CD4-positive, alpha-beta T cell (primary cell): ENCODE measurements at places on chromosomes 5 and 9. TPM values are rescaled to one million over a fixed set of nuclear protein-coding genes. Genes with fewer than 3 reads are reported as not detected.

DNA sequence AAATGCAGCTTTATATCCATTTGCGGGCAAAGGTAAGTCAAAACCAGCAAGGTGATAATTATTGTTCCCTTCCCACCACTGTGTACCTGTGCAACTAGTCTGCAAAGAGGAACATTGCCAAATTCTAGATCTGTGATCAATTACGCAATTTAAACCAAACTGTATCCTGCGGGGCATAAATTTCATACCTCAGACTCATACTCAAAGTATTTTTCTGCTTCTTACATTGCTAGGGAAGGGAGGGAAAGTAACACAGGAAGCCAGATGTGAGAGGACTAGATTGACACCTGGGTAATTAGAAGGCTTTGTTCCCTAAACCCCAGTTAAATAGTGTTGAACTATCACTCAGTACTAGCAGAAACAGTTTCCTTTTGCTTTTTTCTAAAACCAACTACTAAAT lies 240.2 kb upstream of the ZNF608 start:
- H3K4me3 ChIP-seq, result no peak overlapping the region
- no peaks in the 10 kb centered on the region for H3K27me3 ChIP-seq
- H3K36me3 ChIP-seq, result no peaks in the 10 kb centered on the region
- DNase-seq, result no peak
- no peaks in the 10 kb centered on the region for H3K4me1 ChIP-seq

DNA sequence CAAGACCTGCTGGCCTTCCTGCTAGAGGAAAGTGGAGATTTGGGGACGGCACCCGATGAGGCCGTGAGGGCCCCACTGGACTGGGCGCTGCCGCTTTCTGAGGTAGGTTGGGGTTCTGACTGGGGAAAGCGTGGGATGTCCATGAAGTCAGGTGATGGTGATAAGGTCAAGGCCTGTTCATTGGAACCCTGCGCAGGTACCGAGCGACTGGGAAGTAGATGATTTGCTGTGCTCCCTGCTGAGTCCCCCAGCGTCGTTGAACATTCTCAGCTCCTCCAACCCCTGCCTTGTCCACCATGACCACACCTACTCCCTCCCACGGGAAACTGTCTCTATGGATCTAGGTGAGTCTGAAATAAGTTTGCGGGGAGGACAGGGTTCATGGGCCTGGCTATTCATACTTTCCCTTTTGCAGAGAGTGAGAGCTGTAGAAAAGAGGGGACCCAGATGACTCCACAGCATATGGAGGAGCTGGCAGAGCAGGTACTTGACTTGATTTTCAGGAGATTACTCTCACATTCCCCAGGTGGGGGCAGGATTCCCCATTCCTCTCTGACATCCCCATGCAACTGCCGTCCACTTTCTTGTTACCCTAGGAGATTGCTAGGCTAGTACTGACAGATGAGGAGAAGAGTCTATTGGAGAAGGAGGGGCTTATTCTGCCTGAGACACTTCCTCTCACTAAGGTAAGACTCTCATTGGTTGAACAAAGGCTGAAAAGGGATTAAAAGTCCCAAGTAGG lies 505 bp downstream of the CREB3 start:
- DNase-seq, result peak; percentile 53
- H3K36me3 ChIP-seq, result peaks cover 36% of the 10 kb centered on the region
- H3K27ac ChIP-seq, result peak overlapping the region; percentile 95
- peak overlapping the region; percentile 91 for H3K4me3 ChIP-seq

- H3K27ac ChIP-seq, result no peak overlapping the region
- H3K36me3 ChIP-seq, result no peaks in the 10 kb centered on the region
- H3K4me1 ChIP-seq, result peaks cover 42% of the 10 kb centered on the region
- no peak for DNase-seq
- H3K27me3 ChIP-seq, result peaks cover 61% of the 10 kb centered on the region
Observed at GRCh38 chr5:73382401-73382740, 66.2 kb downstream of the FOXD1 start.

DNA sequence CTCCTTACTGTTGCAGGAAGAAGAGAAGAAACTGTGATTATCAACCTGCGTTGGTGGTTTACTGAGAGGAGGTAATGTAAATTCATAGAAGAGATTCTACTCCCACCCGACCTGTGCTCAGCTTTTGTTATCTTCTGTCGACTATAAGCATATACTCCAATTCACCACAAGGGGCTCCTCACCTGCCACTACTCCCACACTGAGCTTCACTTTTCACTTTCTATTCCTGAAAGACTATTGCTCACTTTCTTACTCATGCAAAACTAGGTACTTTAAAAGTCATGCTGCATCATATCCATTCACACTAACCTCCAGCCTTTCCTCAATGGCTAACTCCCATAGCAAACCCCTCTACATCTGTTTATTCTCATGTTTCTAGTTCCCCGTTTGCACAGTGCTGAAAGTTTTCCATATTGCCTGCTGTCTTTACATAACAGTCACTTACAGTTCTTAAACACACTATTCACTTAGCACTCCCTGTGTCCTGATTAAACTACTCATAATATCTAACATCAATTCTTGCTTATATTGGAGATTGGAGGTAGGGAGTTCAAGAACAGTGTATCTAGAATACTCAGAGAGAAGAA lies 1062.6 kb downstream of the NR2F1-AS1 start:
- H3K4me1 ChIP-seq, result no peaks in the 10 kb centered on the region
- no peak overlapping the region for H3K27ac ChIP-seq
- DNase-seq, result no peak
- no peaks in the 10 kb centered on the region for H3K27me3 ChIP-seq
- no peaks in the 10 kb centered on the region for H3K36me3 ChIP-seq
- no peak overlapping the region for H3K4me3 ChIP-seq

GRCh38 chr9:121788686-121789366 lies 137.4 kb downstream of the DAB2IP start:
- H3K27me3 ChIP-seq, result no peaks in the 10 kb centered on the region
- H3K27ac ChIP-seq, result no peak overlapping the region
- H3K4me1 ChIP-seq, result peaks cover 10% of the 10 kb centered on the region
- no peaks in the 10 kb centered on the region for H3K36me3 ChIP-seq
- no peak overlapping the region for H3K4me3 ChIP-seq
- no peak for DNase-seq

DNA sequence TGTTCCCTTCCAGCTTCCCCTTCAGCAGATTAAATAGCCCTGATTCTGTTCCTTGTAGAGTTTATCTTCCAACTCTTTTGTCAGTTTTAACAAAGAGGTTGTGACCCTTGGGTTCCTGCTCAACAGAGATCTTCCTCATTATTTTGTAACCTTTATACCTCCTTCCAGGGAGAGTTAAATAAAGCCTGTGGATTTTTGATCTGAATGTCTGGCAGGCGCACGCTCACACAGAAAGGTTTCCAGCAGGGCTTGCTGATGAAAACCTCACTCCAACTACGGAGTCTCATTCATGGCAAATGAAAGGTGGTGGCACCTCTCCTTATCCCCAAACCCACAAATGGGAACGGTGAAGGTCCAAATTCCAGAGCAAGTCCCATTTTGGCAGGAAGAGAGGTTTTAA lies 129.0 kb downstream of the SREK1 start:
- H3K27ac ChIP-seq, result no peak overlapping the region
- no peaks in the 10 kb centered on the region for H3K36me3 ChIP-seq
- no peaks in the 10 kb centered on the region for H3K27me3 ChIP-seq
- no peaks in the 10 kb centered on the region for H3K4me1 ChIP-seq
- no peak for DNase-seq

DNA sequence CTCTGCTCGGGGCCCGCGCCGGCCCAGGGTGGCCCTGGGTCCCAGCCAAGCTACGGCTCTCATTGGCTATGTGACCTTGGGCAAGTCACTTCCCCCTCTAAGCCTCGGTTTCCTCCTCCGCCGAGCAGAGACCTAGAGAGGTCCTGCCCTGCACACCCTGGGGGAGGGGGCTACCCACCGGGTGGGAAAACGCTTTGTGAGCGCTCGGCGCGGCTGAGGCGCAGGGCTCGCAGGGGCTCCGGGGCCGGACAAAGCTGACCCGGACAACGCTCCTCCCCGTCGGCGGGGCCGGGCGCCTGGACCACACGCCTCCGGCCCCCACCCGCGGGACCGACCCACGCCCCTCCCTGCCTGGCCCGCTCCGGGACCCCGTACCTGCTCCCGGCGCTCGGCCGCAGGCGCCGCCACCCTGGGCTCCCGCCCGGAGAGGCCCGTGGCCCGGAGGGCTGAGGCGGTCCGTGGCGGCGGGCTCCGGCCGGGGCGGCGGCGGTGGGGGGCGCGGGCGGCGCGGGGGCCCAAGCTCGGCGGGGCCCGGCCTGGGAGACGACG lies 85.7 kb upstream of the MELK start:
- H3K4me1 ChIP-seq, result peaks cover 43% of the 10 kb centered on the region
- H3K4me3 ChIP-seq, result peak overlapping the region; percentile 93
- peak overlapping the region; percentile 70 for H3K27ac ChIP-seq
- no peaks in the 10 kb centered on the region for H3K36me3 ChIP-seq
- peak; percentile 42 for DNase-seq
- H3K27me3 ChIP-seq, result no peaks in the 10 kb centered on the region

DNA sequence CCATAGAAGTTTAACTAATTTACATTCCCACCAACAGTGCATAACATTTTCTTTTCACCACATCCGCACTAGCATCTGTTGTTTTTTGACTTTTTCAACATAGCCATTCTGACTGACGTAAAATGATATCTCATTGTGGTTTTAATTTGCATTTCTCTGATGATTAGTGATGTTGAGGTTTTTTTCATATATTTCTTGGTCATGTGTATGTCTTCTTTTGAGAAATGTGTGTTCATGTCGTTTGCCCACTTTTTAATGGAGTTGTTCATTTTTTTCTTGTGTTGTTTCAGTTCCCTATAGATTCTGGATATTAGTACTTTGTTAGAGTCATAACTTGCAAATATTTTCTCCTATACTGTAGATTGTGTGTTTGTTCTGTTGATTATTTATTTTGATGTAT lies 163.4 kb downstream of the FER start:
- H3K27ac ChIP-seq, result no peak overlapping the region
- H3K4me1 ChIP-seq, result no peaks in the 10 kb centered on the region
- DNase-seq, result no peak

GRCh38 chr9:134669399-134669955 lies 27.9 kb downstream of the COL5A1 start:
- no peaks in the 10 kb centered on the region for H3K4me1 ChIP-seq
- no peak overlapping the region for H3K27ac ChIP-seq
- no peak for DNase-seq
- H3K27me3 ChIP-seq, result no peaks in the 10 kb centered on the region
- H3K4me3 ChIP-seq, result no peak overlapping the region

DNA sequence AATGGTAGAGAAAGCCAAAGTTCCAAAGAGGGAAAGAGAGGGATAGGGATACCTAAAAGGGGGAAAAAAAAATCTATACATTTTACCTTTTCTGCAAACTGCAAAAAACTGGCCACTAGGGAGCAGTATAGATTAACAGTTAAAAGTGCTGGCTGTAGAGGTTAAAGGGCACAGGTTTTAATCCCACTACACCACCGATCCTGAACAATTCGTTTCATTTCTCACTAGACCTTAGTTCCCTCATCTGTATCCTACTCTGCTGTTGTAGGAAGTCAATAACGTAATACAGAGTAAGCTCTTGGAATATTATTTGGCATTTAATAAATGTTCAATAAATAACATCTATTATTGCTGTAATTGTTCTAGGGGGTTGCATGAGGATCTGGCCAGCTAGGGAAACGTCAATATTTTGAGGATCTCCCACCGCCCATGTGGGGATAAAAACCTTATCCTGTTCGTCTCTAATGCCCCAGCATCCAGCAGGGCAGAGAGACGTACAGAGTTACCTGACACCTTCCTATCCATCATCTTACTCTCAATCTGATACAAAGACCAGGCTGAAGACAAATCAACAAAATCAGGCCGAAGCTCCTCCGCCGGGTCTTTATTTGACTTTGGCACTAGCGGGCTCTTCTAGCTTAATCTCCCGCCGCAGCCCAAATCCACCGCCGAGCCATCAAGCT lies 757 bp downstream of the CDC26 start:
- no peaks in the 10 kb centered on the region for H3K27me3 ChIP-seq
- H3K27ac ChIP-seq, result peak overlapping the region; percentile 94
- H3K4me1 ChIP-seq, result peaks cover 6% of the 10 kb centered on the region
- H3K4me3 ChIP-seq, result peak overlapping the region; percentile 77
- DNase-seq, result no peak
- H3K36me3 ChIP-seq, result peaks cover 61% of the 10 kb centered on the region

- peak; percentile 20 for DNase-seq
- H3K4me3 ChIP-seq, result peak overlapping the region; percentile 46
Observed at GRCh38 chr5:543755-544674, 19.8 kb upstream of the SLC9A3 start.

DNA sequence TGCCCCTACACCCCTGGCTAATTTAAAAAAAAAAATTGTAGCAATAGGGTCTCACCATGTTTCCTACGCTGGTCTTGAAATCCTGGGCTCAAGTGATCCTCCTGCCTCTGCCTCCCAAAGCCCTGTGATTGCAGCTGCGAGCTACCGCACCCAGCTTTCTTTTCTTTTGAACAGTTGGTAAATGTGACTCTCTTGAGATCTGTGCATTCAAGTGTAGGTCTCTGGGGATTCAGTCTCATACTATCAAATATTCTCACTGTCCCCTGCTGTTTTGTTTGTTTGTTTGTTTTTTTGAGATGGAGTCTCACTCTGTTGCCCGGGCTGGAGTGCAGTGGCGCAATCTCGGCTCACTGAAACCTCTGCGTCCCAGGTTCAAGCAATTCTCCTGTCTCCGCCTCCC lies 42.3 kb upstream of the CXXC5 start:
- no peak for DNase-seq
- no peak overlapping the region for H3K27ac ChIP-seq
- no peak overlapping the region for H3K4me3 ChIP-seq
- peaks cover 59% of the 10 kb centered on the region for H3K36me3 ChIP-seq
- no peaks in the 10 kb centered on the region for H3K27me3 ChIP-seq

- H3K36me3 ChIP-seq, result no peaks in the 10 kb centered on the region
- DNase-seq, result no peak
- H3K4me3 ChIP-seq, result no peak overlapping the region
- no peaks in the 10 kb centered on the region for H3K4me1 ChIP-seq
- H3K27me3 ChIP-seq, result no peaks in the 10 kb centered on the region
Observed at GRCh38 chr9:101333490-101333889, 51.3 kb downstream of the BAAT start.

- peaks cover 5% of the 10 kb centered on the region for H3K4me1 ChIP-seq
- DNase-seq, result no peak
- H3K4me3 ChIP-seq, result no peak overlapping the region
- H3K36me3 ChIP-seq, result peaks cover 27% of the 10 kb centered on the region
- no peak overlapping the region for H3K27ac ChIP-seq
Observed at GRCh38 chr9:5459289-5459829, 9.0 kb downstream of the CD274 start.

GRCh38 chr5:123700624-123701287 lies 188.8 kb downstream of the CSNK1G3 start:
- no peak overlapping the region for H3K27ac ChIP-seq
- H3K36me3 ChIP-seq, result no peaks in the 10 kb centered on the region
- DNase-seq, result no peak

GRCh38 chr9:73059247-73059646 lies 92.4 kb upstream of the ANXA1 start:
- no peak overlapping the region for H3K4me3 ChIP-seq
- H3K27me3 ChIP-seq, result peaks cover 3% of the 10 kb centered on the region
- DNase-seq, result no peak

The TLX3 gene
- total RNA-seq, result not detected

The SAXO1 gene
- 0.34 TPM for total RNA-seq

The NEURL1B gene
- total RNA-seq, result 0.08 TPM

The SLC25A2 gene
- not detected for total RNA-seq

The MLANA gene
- not detected for total RNA-seq

The FREM1 gene
- total RNA-seq, result not detected

The SPATA31A3 gene
- not detected for total RNA-seq

The FANCC gene
- total RNA-seq, result 5.7 TPM

The PCDHA9 gene
- not detected for total RNA-seq
